ENCODE measurements at places on chromosomes 13 and 19.
A peak's percentile ranks its signal among the peaks of the same experiment; 100 is the strongest.

GRCh38 chr13:40059540-40060232, 404.2 kb downstream of the COG6 start:
- DNase-seq = no peak

- no peak for DNase-seq
Measured at GRCh38 chr13:44309794-44310757, 63.5 kb upstream of the SERP2 start.

DNA sequence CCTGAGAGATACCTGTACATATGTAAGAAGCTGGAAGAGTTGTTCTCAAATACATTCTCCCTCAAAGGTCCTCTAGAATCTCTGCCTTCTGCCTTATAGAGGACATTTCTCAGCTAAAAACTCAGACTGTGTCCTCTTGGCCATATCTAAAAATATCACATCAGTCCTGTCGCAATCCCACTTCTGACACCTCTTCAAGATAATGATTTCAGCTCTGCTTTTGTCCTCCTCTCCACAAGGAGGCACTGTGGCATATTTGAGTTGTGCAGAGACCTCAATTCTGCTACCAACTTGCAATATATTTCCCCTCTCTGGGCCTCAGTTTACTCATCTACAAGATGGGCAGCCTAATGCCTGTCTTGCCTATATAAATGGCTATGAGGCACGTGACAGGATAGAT, 16.6 kb downstream of the ADAMTS10 start:
- no peak for DNase-seq

DNA sequence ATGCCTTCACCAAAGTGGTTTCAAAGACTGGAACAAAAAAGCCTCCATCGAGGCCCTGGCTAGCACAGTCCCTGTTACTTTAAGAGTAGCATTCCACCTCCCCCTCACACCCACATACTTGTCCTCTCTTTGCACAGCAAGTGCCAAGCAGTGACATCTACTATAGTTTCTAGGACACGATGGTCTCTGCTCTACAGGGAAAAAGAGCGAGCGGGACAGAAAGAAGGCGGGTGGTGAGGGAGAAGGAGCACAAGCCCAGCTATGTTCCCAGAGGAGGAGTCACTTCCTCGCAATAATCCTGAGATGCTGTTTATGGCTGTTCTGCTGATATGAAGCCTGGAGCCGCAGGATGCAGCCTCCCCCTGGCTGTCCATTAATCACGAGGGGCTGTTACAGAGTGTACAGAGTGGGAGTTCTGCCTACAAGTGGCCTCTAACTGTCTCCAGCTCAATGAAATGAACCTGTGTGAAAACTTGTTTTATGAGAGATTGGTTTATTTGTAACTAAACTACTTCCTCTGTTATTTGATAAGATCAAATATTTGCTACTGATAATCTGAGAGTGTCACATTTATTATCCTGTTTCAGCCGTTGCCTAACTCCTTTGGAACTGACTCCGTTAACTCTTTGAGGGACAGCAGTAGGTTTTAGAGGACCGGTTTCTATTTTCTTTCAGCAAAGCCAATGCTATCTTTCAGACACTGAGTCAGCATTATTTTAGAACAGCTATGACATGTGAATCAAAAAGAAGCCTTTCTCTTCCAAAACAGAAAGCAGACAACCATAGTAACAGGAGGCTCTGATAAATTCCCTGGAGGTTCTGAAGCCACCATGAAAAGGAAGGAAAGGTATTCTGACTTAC, 208.0 kb downstream of the SPRY2 start:
- no peak for DNase-seq

GRCh38 chr13:110238818-110239195, 68.2 kb downstream of the COL4A1 start:
- DNase-seq = no peak

DNA sequence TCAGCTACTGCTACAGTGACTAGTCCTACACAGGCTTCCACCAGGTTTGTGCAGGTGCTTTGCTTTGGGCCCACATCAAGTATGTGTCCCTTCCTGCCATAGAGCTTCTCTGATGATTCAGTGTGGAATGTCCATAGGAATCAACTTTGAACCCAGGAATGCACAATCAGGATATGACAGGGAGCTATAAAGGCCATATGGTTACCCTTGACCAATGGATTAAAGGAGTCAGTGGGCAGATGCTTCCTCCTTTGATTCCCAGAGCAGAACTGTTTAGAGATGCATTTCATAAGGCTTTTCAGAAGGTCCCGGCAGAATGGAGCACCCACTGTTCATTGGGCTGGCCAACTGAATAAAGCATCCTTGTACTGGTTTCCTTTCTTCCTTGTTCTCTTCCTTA, 145.2 kb upstream of the WASF3 start:
- peak; percentile 16 for DNase-seq

GRCh38 chr13:95716231-95716630, 39.3 kb downstream of the DNAJC3 start:
- DNase-seq = no peak

GRCh38 chr13:40149611-40150274, 494.3 kb downstream of the COG6 start:
- DNase-seq = peak; percentile 85

GRCh38 chr19:52275988-52276387, 6.6 kb downstream of the ZNF766 start:
- no peak for DNase-seq

GRCh38 chr13:113408562-113408961, 44.6 kb upstream of the GRTP1 start:
- DNase-seq = no peak

DNA sequence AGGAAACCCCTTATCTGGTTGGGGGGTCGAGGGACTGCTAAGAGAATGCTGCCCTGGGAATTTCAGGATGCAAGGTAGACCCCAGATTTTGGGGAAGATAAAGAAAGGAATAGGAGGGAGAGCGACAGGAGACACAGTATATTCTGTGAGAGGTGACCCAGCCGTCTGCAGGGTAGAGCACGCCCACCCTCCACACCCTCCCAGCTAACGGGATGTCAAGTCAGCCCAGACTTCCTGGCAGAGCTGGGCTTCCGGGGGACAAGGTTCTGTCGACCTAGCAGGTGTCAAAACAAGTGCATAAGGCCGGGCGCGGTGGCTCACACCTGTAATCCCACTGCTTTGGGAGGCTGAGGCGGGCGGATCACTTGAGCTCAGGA, 695 bp upstream of the PRR36 start:
- no peak for DNase-seq

DNA sequence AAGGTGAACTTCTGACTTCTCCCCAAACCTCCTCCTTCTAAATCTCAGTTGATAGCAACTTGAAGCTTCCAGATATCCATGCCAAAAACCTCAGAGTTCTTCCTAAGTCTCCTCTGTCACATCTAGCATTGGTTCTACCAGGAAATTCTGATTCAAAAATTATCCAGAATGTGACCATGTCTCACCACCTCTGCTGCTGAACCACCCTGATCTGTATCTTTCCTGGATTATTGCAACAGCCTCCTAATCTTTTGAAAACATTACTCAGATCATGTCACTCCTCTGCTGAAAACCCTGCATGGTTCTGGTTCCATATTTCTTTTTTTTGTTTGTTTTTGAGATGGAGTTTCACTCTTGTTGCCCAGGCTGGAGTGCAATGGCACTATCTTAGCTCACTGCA, 78.7 kb upstream of the TNFSF11 start:
- no peak for DNase-seq

- no peak for DNase-seq
Measured at GRCh38 chr19:2678044-2678671, 24.3 kb downstream of the GNG7 start.

- DNase-seq = no peak
Measured at GRCh38 chr13:101292711-101293110, 123.6 kb downstream of the NALCN start.

DNA sequence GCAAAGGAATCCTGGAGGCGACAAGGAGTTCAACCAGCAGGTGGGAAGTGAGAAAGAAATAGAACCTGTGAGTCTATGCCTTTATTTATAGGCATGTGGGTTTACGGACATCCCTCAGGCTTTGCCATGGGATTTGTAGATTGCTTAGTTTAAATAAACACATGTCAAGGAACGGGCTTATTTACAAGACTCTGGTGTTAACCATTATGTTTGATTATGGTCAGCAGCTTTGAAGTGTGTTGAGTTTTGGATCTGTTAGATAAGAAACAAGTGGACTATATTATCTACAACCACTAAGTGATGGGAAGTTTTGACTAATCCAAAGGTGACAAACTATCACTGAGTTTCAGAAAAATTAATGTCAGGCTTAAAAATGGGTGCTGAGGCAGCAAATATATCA, 143.2 kb downstream of the SLITRK5 start:
- DNase-seq = no peak

GRCh38 chr13:38141792-38142191, 207.9 kb upstream of the UFM1 start:
- DNase-seq = no peak

DNA sequence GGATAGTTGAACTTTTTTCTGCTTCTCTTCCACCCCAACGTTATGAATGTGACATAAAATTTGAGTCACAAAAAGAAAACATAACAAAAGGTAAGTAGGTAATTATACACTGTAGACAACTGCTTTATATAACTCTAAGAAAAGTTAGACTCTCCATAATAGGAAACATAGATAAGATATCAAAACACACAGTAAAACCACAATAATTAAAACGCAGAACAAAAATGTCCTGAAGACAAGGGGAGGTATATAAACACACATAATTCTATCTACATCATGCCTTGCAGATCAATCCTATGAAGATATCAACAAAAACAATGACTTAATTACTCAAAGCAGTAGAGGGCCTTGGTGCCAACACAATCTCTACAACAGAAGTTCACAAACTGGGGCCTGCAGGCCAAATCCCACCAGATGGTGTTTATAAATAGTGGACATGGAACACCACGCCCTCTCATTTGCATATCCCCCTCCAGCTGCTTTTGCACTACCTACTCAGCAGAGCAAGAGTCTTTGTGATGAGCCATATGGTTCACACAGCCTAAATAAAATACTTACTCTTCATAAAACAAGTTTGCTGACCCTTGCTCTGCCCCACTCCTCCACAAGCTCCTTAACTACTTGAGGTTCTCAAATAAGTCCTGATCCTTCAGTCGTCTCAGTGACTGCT, 254.7 kb downstream of the KLF12 start:
- no peak for DNase-seq

- no peak for DNase-seq
Measured at GRCh38 chr13:40672765-40673397, 6.4 kb upstream of the FOXO1 start.

- DNase-seq = no peak
Measured at GRCh38 chr19:44050740-44051649, 841 bp upstream of the ZNF223 start.

DNA sequence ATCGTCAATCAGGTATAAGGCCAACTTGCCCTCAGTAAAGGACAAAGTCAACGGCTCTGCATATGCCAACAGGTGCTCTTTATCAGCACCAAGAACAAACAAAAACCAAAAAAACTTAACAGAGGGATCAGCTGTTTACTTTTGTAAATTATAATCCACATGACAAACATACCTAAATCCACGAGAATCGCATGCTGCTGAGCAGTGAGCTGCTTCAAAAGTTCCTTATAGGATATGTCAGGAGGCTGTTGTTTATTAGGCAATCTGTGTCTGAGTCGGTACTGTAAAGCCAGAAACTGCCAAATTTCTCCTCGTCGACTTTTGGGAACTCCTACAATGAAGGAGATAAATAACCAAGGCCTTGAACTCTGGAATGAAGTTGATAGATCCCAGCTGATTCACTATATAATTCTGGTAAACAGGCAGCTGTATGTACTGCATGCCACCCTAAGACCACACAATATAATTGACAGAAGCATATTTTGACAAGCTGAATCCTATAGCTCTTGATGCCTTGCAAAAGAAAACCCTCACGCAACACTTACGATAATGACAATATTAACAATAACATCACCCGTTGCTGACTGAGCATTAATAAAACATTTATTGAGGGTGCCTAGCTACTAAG, 179.8 kb downstream of the TBC1D4 start:
- DNase-seq = no peak

GRCh38 chr19:55526216-55527196, 10.4 kb downstream of the SBK2 start:
- peak; percentile 36 for DNase-seq

GRCh38 chr13:103539721-103540381, 473.6 kb upstream of the SLC10A2 start:
- DNase-seq = no peak

DNA sequence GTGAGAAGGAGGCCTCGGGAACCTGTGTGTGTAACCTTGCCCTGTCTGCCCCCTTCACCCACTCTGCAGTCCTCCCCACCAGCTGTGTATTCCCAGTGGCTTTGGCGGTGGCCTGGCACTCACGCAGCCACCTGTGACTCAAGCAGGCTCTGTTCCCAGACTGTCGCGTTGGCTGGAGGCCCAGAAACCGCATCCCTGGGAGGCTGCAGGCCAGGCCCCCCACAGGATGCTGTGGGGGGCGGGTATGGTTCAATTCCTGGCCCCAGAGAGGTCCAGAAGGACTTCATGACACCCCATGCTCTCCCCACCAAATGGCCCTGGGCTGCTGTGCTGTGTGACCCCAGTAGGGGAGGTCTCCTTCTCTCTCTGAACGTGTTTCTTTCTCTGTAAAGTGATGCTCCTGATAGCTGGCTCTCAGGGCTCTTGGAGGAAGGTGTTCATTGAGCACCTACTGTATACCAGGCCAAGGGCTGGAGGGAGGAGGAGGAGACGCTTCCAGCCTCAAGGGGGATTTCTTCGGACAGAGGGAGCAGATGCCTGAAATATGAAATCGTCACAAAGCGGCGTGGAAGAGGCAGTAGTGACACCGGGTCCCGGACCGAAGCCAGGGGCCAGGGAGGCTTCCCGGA, 1.9 kb upstream of the LINGO3 start:
- DNase-seq = peak; percentile 61

- DNase-seq = no peak
Measured at GRCh38 chr19:898663-899062, 5.4 kb downstream of the RNU6-9 start.

GRCh38 chr19:39843919-39844793, 2.0 kb downstream of the FBL start:
- DNase-seq = peak; percentile 28

DNA sequence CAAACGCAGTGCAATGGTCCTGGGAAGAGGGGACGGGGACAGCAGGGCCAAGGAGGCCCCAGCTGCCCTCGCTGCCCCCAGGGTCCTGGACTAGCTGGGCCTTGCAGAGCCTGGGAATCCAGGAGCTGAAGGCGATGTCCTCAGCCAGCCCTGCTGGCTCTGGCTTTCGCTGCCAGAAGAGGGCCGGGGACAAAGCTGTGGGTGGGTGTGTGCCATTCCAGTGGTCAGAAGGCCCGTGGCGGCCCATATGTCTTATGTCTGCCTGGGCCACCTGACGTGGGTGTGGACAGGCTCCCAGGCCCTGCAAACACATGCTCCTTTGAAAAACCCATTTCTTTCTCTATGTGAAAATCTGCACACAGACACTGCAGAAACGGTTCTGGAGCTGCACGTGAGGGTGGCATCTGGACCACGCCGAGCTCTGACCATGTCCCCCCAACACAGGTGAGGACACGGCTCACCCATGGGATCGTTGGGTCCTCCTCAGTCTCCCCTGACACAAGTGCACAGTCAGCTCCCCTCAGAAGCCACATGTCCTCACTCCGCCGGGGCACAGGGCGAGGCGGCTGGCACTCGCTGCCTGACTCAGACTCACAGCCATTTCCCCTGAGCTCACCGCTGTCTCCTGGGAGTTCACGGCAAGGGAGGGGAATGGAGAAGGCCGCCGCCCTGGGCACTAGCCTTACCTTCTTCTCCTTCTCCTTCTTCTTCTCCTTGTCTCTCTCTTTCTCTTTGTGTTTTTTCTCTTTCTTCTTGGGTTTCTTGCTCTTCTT, 16.9 kb downstream of the IZUMO4 start:
- DNase-seq = peak; percentile 52
